A549 treated with Hydrocortisone at 1 μM for 4 hours (cell line): ENCODE measurements at places on chromosomes 4 and X. TPM values are rescaled to one million over a fixed set of nuclear protein-coding genes. Genes with fewer than 3 reads are reported as not detected.

Gene XG
- total RNA-seq, result 0.03 TPM in 1 of 5 replicates, not detected in the others

Gene LAS1L
- 59.3 to 73.2 TPM (median 64.2 TPM) in 5 replicates for total RNA-seq

Gene ZNF732
- total RNA-seq, result not detected in 5 replicates

Gene LEF1
- total RNA-seq, result 0.08 to 0.24 TPM (median 0.16 TPM) in 4 of 5 replicates, not detected in the other

Gene SPIN4
- total RNA-seq, result 3.3 to 6.9 TPM (median 5.0 TPM) in 5 replicates

Gene GNPDA2
- total RNA-seq, result 7.9 to 12.5 TPM (median 10.2 TPM) in 5 replicates

Gene DGAT2L6
- not detected in 5 replicates for total RNA-seq

Gene ARHGAP36
- not detected in 5 replicates for total RNA-seq

Gene TEX13C
- total RNA-seq, result not detected in 5 replicates

Gene NIPAL1
- 0.45 to 0.77 TPM (median 0.62 TPM) in 5 replicates for total RNA-seq

Gene FAM53A
- total RNA-seq, result 0.82 to 1.7 TPM (median 1.1 TPM) in 5 replicates

Gene DAPP1
- total RNA-seq, result not detected in 5 replicates

Gene IL13RA2
- 0.08 to 0.09 TPM in 2 of 5 replicates, not detected in the others for total RNA-seq

Gene KIAA1210
- total RNA-seq, result 0.01 to 0.02 TPM in 2 of 5 replicates, not detected in the others

Gene NWD2
- 0.01 TPM in 2 of 5 replicates, not detected in the others for total RNA-seq

Gene SLC7A11
- 16.0 to 23.1 TPM (median 17.5 TPM) in 5 replicates for total RNA-seq
